Psoas muscle (tissue), 8 donors: ENCODE measurements at places on chromosomes 5 and 9.

GRCh38 chr9:87824216-87824875 lies 58.3 kb upstream of the SPATA31E1 start:
- no peak for DNase-seq

DNA sequence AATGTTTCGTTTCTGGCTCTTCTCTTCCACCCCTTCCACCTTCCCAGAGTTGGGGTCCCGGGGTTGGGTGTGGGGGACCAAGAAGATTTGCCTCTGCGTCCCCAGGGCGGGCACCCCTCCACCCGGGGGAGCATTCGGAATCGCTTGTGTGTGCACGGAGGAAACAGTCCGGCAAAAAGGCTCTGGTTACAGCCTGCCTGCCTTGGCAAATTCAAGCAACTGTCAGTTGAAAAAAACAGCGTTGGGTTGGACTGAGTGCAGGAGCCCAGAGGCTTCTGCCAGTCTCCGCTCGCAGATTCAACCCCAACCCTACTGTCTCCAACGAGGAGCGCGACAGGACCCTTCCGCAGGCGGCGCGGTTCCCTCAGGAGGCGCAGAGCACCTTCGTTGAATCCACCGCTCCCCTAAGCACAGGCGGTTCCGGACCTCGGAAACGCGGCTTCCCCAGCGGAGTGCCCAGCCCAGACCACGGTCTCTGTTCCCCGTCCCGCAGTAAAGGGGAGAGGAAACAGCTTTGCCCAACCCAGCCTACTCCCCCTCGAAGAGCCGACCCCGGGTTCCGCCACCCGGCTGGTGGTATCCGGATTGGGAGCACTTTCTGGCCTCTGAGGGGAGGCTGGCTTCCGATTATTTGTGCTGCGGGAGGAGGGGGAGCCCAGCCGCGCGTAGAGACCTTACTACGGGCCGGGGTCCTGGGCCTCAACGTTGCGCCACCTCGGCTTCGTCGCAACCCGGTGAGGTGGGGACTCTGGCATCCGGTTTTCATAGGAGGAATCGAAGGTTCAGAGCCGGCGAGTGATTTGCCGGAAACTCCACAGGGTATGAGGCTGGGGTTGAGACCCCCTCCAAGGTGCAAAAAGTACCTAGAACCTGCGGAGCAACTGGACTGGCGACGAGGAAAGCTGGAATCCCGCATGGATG lies 9.6 kb downstream of the LHX6 start:
- DNase-seq, result no peak

- DNase-seq, result no peak
These were observed 19.2 kb downstream of the NIPAL4 start for GRCh38 chr5:157479166-157479565.

- no peak for DNase-seq
These were observed 86.9 kb downstream of the PTPN3 start for GRCh38 chr9:109411069-109411761.

DNA sequence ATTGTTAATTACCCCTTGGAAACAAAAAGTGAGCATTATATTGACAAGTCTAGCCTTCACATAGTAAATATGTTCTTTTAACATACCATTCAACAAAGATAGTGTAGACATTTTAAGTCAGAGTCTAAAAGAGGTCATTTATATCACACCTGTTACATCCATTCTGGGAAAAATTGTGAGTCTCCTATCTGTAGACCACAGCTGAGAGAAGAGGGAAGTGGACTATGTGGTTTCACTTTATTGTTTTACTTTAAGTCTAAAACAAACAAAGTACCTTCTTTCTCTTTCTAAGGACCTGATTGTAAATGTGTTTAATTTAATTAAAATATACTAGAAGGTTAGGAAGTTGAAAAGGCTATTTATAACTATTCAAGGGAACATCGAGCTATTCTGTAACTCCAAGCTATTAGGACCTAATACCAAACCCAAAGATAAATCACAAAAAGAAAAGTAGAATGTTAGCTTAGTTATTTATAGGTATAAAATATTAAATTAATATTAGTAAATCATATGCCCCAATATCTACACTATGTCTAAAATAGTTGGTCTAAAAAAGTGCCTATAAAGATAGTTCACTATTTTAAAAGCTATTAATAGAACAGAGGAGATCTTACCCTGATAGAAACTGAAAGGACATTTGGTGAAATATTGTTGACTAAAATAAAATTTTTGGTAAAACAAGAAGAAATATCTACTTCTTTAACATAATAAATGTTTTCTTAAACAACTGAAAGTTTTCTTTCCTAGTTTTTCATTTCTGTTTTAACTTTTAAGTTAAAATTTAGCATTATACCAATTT lies 134.9 kb downstream of the TMEM167A start:
- no peak for DNase-seq
